ENCODE measurements at places on chromosomes 5 and 9.

- no peak for DNase-seq
Measured at GRCh38 chr5:153147891-153148623, 342.4 kb upstream of the GRIA1 start.

GRCh38 chr5:56494300-56494731 is 261.2 kb upstream of the ANKRD55 start:
- no peak for DNase-seq

DNA sequence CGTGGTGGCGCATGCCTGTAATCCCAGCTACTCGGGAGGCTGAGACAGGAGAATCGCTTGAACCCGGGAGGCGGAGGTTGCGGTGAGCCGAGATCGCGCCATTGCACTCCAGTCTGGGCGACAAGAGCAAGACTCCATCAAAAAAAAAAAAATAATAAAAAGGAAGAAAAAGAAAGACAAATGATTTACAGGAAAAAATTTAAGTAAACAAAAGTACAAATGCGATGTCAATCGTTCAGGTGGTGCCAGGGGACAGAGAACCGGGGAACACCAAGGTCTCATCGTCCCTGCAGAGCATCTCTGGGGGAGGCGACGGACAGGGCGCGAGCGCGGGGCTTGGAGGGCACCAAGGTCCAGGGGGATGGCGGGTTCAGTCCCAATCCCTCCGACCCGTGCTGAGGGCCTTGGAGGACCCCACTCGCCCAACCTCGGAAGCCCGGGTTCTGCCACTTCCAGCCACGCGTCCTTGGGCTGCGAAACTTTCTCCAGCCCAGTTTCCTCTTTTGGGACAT is 607 bp upstream of the HNRNPAB start:
- DNase-seq = no peak

DNA sequence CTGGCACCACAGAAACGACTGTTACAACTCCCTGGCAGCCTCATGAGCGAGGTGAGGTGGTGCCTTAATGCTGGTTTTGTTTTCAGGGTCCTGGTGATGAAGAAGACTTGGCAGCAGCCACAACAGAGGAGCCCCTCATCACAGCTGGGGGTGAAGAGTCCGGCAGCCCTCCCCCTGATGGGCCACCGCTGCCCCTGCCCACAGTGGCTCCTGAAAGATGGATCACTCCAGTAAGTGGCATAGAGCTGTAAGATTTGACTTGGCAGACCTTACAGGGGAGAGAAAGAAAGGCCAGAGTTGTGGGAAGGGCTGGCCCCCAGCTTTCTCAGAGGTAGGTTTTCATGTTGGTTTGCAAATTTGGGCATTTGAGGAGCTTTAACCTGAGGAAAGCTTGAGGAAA is 72.2 kb downstream of the COL15A1 start:
- DNase-seq = no peak

- no peak for DNase-seq
Measured at GRCh38 chr9:133423216-133423615, 1.0 kb downstream of the ADAMTS13 start.

DNA sequence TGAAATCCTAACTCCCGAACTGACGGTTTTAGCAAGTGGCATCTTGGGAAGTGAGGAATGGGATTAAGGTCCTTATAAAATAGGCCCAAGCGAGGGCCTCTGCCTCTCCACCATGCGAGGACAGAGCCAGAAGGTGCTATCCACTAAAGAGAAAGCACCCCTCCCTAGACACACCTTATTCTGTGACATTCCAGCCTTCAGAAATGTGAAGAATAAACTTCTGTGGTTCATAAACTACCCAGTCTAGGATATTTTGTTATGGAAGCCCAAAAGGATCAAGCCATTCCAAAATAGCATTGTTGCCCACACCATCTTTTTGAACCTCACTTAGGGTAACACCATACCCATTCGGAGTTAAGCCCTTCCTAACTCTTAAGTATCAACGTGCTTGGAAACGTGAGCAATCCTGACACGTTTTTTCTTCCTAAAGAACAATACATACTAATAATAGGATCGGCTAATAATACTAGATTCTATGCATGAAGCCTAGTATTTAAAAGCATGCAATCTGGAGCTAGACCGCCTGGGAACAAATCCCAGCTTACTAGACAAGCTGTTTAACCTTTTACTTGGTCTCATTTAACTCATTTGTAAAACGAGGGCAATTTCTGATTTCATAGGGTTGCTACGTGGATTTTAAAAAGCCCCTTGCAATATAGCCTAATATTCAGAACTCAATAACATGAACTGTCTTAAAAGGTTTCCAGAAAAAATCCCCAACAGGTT is 1.1 kb upstream of the SMC2 start:
- DNase-seq = no peak

DNA sequence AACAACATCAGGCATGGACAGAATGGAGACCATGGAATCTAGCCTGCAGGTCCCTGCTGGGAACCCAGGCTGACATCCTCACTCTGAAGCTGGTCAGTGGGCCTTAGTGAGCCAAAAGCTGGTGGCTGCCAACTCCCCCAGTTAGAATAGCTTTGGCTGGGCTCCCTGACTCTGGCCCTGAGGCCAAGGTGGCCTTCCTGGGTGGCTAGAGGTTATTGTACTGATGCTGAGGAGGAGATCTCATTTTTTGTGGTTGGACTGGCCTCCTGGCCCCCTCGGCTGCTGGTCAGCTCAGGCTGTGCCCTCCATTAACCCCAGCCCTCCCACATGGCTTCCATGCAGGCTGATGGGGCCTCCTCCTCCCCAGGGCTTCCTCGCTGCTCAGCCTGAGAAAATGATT is 101.2 kb upstream of the PANK3 start:
- DNase-seq = no peak
